Subcutaneous adipose tissue (tissue), 4 donors: ENCODE measurements at places on chromosomes 2 and 18. TPM values are rescaled to one million over a fixed set of nuclear protein-coding genes. Genes with fewer than 3 reads are reported as not detected.

Gene CEP76
- 7.3 TPM for total RNA-seq

Gene ABCG8
- 0.19 TPM for total RNA-seq

Gene EML6
- 0.57 TPM for total RNA-seq

Gene HOXD12
- total RNA-seq, result not detected

Gene IFIH1
- total RNA-seq, result 16.5 TPM

Gene CAMKMT
- total RNA-seq, result 11.1 TPM

Gene LGALSL
- total RNA-seq, result 8.8 TPM

Gene SIGLEC15
- total RNA-seq, result 0.66 TPM

Gene FSHR
- not detected for total RNA-seq

Gene SCG2
- total RNA-seq, result not detected

Gene TUBA3E
- total RNA-seq, result not detected

Gene MAP3K19
- not detected for total RNA-seq

Gene HAT1
- total RNA-seq, result 17.0 TPM

Gene GCFC2
- 25.2 TPM for total RNA-seq

Gene CLEC4F
- total RNA-seq, result not detected
